ENCODE measurements at places on chromosomes 16 and 17.
A peak's percentile ranks its signal among the peaks of the same experiment; 100 is the strongest.

GRCh38 chr16:4570688-4571321 lies 14.7 kb downstream of the C16orf96 start:
- DNase-seq = no peak

GRCh38 chr17:82787081-82787848 lies 35.4 kb downstream of the TBCD start:
- DNase-seq = peak; percentile 90

DNA sequence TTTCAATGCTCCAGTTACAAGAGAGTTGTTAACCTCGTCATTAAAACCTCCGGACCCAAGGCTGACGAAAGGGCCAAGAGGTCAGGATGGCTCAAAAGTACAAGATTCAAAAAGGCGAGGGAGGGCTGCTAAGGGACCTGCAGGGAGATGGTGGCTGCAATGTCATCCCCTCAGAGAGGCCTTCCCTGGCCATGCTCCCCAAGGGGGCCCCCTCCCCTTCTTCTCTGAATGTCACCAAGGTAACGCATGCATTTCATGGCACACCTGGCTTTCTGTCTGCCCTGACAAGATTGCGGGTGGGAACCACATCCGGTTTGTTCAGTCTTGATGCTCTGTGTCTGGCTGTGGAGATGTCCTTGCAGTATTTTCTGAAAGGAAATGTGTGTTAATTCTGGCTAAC lies 89.9 kb downstream of the C16orf78 start:
- DNase-seq = no peak

DNA sequence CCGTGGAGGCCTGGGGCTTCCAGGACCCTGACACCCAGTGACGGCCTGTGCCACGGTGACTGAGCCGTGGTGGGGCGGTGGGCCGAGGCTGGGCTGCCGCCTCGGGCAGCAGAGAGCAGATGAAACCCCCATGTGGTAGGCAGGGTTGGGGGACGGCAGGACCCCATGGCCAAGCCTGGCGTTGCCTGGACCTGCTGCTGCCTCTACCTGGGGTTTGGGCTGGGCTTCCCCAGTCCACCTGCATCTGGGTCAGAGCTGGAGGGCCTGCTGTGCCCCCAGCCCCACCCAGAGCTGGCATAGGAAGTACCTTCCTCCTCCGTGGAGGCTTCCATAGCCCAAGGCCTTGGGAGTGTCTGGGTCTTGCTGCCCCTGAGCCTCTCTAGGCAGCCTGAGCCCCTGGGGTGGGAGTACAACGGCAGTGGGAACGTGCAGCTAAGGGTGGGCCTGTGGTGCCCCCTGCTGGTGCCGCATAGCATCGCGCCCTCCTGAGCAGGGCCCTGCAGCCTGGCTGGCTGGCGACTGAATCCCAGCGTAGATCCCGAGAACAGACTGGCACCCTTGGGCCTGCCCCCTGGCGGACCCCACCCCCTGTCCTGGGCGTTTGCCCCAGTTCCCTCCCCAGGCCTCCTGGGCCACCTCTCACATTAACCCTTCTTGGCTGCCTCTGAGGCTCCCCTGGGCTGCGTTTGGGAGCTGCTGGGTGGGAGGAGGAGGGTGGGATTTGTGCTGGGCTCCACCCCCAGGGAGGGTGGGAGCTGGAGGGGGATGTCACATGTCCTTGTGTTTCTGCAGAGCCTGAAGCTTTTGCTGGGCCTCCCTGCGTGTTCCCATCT lies 12.6 kb upstream of the ATP6V0C start:
- peak; percentile 80 for DNase-seq

DNA sequence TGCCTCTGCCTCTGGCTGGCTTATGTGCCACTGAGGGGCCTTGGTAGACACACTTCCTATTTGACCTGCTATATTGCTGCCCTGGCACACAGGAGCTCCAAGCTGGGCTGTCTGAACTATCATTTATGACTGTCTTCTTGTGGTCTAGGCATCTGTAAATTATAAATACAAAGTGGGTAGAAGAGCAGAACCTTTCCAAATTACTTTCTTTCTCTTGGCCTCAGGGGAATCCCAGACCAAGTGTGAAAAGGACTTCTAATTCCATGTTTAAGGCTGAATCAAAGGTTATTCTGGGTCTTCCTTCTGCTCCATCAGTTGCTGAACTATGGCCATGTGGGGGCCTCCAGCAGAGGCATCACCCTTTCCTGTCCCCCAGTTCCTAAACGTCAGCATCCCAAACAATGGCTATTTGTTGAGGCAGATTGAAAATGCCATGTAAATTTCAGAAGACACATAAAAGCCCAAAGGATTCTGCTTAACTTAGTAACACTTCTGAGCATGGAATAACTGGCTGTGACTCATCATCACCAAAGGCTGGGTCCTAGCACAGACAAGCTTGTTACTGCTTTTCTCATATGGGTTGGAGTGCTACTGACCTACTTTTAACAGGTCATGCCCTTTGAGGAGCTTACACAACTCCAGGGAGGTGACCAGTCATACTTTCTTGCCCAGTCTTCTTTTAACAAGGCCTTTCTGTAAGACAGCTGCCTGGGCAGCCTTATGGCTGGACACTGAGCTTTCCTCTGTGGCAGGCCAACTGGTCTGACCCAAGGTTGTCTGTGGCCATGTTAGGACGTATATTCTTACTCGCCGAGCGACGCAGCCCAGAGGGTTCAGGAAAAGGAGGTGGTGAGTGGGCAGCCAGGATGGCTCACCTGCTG lies 154.8 kb downstream of the VPS53 start:
- DNase-seq = peak; percentile 94

DNA sequence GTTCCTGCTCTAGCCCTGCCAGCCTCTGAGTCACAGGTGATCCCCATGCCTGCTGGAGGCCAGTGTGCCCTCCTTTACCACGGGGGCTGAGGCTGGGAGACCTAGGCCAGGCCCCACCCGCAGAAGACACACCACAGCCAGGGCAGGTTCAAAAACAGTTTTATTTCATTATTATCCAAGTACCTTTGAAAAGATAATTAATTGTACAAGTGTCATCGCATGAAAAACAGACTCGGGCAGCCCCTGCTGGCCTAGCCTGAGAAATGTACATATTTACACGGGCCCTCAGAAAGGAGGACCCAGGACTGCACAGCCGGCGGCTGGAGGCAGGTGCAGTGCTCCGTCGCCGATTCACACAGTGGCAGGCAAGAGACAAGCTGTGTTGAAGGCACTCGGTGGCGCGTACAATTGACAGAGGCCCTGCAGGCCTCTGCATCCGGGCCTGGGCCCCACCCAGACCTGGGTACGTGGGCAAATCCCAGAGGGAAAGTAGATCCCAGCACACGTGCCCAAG lies 4.4 kb downstream of the PDIA2 start:
- no peak for DNase-seq

DNA sequence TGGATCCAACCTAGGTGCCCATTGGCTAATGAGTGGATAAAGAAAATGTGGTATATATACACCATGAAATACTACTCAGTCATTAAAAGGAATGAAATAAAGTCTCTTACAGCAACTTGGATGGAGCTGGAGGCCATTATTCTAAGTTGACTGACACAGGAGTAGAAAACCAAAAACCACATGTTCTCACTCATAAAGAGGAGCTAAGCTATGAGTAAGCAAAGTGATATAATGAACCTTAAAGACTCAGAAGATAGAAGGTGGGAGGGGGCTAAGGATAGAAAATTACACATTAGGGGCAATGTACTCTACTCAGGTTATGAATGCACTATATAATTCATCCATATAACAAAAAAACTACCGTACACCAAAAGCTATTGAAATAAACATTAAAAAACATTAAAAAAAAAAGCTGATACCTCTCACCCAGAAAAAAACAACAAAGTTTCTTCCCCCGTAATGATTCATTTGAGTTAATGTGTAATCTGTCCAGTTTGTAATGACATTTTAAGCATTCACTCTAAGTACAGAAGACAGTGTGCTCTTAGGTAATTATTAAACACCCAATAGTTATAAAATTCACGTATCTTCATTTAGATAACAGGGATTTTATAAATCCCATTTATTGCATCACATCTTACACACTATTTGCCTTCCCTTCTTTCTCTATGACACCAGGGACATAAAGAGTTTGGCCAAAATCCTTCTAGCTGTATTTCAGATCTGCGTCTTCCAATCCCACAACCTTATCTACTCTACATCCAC lies 941.5 kb downstream of the CDH11 start:
- DNase-seq = no peak

DNA sequence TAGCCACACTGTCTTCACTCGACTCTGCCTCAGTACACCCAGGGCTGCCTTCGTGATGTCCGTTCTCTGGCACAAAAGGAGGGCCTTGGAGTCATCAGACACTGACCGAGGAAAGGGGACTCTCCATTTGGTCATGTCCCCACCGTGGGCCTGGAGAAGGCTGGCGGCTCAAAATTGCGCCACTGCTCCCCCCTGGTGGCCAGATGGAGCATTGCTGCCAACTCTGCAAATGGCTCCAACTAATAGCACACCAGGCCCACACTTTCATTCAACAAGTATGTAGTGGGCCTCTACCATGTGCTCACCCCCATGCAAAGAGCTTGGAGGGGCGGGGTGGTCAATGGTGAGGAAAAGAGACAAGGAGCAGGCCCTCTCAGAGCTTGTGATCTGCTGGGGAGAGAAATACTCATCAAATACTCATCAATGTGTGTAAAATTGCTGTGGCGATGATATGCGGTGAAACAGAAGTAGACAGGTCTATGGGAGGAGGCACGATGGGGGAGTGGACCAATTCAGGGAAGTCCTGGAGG lies 5.2 kb upstream of the GRIN2C start:
- DNase-seq = peak; percentile 82

DNA sequence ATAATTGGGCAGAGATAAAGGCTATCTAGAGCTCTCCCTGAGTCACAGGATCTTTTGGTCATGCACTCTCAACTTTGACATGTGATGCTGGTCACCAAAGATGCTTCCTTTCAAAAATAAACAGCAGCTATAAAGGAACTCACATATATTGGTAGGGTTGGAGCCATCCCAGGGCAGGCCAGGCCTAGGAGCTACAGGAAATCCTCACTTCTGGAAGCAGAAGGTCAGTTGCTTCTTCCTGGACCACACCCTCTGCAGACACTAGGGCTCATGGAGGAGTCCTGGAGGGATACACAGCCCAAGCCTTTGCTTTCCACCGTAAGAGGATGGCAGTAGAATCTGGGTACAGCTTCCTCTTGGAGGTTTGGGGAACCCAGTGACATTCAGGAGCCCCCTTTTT lies 24.6 kb downstream of the SOST start:
- DNase-seq = no peak

All from AG08395 (cell line).